Stimulated activated CD8-positive, alpha-beta memory T cell treated with anti-CD3 and anti-CD28 coated beads, Interleukin-15, amount 100 ng/mL, for 48 hours (primary cell): ENCODE measurements at places on chromosomes 11 and 22.

DNA sequence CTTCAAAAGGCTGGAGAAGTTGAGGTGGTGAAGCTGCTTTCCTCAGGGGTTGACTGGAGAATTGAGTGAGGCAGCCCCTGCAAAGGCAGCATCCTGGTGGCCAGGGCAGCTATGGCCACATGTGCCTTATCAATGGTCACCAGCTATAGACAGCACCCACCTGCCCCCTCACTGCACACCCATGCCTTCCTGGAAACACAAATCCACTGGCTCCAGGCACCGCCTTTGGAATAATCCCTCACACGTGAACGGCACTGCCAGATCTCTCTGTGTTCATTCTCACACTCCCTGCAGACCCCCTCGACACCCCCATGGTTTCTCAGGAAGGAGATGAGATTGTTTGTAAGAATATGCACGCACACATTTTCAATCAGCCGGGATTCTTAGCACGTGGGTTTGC lies 1297.8 kb downstream of the TBC1D22A start:
- DNase-seq, result no peak

DNA sequence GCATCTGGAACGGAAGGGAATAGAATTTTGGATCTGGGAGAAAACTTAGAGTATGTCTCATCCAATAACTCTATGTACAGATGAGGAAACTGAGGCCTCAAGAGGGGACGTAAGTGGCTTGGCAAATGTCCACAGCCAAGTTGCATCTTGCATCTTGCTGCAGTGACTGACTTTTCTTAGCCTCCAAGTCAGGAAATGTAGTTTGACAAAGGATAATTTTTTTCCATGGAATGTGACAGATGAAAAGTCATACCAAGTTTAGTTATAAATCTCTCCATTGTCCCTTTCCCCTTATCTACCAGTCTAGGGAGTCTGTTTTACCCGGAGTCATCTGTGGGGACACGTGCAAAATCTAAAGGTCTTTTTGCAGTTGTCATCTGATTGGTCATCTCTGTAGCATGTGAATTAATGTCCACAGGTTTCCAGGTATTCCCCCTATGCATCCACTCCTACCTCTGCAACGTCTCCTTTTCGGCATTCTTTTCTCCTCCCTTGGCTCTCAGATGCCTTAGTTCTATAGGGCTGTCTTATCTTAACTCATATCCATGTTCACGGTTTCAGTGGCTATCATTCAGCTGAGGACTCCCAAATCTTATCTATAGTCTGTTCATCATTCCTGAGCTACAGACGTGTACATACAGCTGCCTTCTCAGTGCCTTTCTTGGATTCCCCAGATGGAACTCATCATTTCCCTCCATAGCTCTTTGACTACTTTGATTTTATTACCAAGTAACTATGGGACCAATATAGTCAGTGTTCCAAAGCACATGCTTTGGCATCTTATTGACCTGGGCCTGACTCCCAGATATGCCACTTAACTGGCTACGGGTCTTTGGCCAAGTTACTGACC lies 139.5 kb upstream of the TIMP3 start:
- no peak for DNase-seq

GRCh38 chr11:70900540-70900939 lies 351.8 kb downstream of the SHANK2 start:
- no peak for DNase-seq

- no peak for DNase-seq
Observed at GRCh38 chr11:86802601-86803051, 2.3 kb downstream of the PRSS23 start.

DNA sequence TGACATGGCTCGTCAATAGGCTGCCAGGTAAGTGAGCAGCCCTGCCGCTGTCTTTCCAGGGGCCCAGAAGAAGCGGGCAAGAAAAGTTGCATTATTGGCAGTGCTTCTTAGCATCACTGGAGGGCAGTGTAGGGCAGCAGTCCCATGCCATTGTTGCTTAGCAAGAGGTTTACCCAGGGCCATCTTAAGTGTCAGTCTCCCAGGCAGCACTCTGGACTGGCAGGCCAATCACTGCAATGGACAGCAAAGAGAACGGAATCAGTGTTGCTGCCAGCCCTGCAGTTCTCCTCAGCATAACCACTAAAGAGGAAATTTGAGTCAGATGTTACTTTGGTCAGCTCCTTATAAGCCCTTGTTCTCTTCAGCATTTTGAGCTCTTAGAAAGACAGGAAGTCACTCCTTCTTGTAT lies 13.4 kb upstream of the GRK2 start:
- no peak for DNase-seq

GRCh38 chr11:4547416-4547815 lies 2.4 kb downstream of the OR52M1 start:
- DNase-seq, result no peak

GRCh38 chr22:46033256-46034200 lies 56.6 kb upstream of the WNT7B start:
- DNase-seq, result no peak

- no peak for DNase-seq
Observed at GRCh38 chr11:66704659-66705360, 24.2 kb downstream of the SPTBN2 start.

- peak; percentile 48 for DNase-seq
Observed at GRCh38 chr11:2772544-2773031, 72.8 kb upstream of the KCNQ1OT1 start.

DNA sequence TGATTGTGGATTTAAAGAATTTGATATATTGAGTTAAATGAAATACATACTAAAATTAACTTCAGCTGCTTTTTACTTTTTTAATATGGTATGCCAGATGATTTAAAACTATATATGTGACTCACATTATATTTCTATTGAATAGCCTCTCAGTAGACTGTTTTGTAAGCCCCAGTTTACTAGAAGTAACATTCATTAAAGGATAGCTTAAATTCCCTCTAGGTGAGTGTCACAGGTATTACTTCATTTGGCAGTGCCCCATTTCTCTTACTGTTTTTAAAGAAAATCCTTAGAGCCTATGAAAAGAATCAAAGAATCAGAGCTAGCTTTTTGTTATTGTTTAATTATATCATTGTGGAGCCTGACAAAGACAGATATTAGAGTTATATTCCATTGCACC lies 48.6 kb downstream of the ZC3H12C start:
- DNase-seq, result no peak

- DNase-seq, result no peak
Observed at GRCh38 chr11:21480240-21480639, 712.6 kb upstream of the ANO5 start.

DNA sequence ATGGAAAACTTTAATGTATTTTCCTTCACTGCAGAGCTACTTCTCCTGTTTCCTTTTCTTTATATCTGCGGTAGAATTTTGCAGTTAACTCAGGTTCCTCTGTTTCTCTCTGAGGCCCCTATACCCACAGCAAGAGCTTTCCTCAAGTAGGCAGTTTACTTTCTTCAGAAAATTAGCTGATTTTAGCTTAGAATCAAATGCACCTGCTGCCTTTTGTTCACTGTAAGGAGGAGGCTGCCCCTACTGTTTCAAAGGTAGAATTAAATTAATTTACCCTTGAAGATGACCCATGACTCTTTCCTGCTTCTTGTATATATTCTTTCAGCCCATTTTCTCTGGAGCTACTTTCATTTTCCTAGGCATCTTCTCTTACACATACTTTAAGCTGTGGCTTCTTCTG lies 68.7 kb upstream of the GDPD4 start:
- DNase-seq, result no peak

GRCh38 chr11:34840736-34841386 lies 75.3 kb downstream of the APIP start:
- no peak for DNase-seq

GRCh38 chr22:44218071-44218470 lies 37.3 kb downstream of the PARVG start:
- no peak for DNase-seq

GRCh38 chr11:129625930-129626329 lies 189.7 kb upstream of the TMEM45B start:
- DNase-seq, result no peak

DNA sequence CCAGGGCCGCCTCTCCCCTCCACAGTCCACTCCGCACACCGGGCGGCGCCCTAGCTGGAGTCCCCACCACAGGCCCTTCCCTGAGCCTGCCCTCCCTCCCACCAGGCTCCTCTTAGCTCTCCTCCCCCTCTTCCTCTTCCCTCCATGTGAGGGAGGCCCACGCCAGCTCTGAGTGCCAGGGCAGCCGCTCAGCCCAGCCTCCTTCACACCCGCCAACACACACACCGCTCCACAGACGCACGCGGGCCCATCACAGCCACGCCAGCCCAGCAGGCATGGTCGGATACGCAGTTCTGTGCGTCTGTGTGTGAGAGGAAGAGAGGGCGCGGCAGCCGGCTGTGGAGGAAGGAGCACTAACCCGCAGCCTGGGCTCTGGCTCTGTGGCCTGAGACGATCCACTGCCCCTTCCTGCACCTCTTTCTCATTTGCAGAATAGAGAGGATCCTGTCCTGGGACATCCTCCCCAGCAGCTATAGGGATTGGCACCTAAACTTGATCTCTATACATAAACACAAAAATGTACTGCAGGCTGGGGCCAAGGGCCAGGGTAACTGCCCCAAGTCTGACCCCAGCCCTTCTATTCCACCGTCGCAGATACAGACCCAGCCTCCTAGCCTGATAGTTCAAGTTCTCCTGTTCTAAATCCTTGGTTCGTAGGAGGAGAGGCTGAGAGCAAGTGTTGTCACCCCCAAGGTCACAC lies 3.5 kb downstream of the CHRM4 start:
- DNase-seq, result no peak
